RKO (cell line): ENCODE measurements at places on chromosomes 1 and 21.

- DNase-seq = no peak
Measured at GRCh38 chr1:43460988-43461693, 7.4 kb upstream of the HYI start.

GRCh38 chr1:27379564-27380122 is 3.5 kb downstream of the CD164L2 start:
- DNase-seq = no peak

DNA sequence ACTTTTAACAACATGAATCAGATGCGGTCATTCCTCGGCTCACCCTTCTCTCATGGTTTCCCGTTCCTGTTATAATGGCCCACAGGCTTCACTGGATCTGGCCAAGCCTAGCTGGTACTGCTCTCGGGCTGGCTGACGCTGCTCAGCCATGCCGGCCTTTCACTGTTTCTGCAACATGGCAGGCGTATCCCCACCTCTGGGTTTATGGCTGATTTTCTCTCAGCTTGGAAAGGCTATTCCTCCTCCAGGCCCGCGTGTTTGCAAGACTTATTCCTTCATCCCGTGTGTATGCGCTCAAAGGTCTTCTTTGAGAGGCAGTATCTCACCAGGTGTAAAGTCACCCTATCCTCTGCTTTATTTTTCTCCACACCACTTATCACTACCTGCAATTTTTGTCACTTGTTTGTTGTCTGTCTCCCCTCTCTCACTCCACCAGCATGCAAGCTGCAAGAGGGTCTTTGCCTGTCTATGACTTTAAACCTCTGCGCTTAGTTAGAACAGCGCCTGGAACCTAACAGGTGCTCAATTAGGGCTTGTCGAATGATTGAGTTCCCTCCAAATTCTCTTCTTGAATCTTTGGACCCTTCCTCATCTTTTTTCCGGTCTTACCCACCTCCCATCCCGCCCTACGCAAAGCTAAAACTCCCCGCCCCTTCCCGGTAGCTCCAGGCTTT is 491 bp upstream of the RAP1A start:
- no peak for DNase-seq

- DNase-seq = no peak
Measured at GRCh38 chr1:68777851-68778250, 281.0 kb upstream of the DEPDC1 start.

GRCh38 chr1:182392050-182393028 is 749 bp upstream of the GLUL start:
- DNase-seq = peak; percentile 27

DNA sequence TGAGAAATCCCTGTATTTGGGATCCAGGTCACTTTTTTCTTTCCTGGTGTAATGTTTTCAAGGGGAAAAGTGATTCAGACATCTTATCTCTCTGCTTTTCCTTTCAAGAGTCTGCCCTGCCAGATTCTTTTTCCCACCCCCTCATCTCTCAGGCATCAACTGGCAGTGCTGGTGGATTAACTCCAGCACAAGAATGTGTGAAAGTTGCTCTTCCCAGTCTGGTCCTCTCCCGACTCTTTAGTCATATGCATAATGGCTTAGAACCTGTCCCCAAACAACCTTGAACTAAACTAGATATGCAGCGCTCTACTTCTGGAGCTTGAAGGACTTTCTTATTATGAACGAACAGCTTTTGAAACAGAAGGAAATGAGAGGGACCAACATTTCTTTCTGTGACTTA is 88.5 kb downstream of the SLC44A5 start:
- DNase-seq = no peak

DNA sequence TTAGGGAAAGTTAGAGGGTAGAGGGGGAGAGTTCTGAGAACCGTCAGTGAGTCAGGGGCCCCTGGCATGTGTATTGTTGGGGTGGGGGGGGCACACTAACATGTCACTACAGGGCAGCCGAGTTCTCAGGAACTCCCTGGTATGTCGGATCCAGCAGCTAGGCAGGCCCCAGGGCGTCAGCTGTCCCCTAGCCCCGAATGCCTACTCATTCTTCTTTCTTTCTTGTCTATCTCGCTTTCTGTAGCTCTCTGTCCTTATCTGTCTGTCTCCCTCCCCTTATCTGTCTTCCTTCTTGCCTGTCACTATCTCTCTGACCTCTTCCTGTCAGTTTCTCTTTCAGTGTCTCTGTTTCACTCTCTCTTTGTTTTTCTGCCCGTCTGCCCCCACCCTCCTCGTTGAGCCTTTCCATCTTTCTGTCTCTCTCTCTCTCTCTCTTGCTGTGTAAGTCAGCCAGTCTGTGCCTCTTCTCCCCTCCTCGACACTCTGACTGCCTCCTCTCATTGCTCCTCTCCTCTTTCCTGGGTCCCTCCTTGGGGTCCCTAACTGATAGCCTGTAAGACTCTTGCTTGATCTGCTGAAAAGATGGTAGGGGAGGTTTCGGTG is 2.4 kb downstream of the NTRK1 start:
- no peak for DNase-seq

DNA sequence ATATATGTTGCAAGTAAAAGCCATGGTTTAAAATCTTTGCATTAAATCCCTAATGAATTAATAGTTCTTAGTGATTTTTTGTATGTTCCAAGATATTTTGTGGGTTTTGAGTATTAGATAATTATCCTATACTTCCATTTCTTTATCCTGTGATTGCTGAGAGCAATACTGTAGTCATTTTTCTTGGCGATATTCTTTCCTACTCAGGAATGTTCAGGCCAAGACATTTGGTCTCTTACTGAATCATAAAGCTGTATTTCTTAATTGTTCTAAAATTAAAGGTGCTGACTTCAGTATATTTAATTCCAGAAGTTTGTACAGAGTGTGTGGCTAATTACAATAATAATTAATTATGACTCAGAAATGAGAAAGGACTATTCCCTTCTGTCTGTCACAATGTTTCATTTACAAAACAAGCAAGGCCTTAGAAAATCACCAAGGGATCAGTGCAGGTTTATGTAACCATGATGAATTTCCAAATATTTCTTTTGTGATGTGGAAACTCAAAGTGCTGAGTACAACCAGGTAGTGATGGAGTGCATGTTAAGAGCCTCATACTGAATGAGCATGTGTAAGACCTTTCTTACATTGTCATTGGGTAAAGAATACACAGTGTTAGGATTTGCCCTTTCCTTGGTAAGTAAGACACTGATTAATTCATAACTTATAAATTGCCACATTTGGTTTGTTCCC is 161.2 kb downstream of the HMCN1 start:
- DNase-seq = no peak

GRCh38 chr1:156845055-156845952 is 13.6 kb downstream of the INSRR start:
- DNase-seq = no peak

DNA sequence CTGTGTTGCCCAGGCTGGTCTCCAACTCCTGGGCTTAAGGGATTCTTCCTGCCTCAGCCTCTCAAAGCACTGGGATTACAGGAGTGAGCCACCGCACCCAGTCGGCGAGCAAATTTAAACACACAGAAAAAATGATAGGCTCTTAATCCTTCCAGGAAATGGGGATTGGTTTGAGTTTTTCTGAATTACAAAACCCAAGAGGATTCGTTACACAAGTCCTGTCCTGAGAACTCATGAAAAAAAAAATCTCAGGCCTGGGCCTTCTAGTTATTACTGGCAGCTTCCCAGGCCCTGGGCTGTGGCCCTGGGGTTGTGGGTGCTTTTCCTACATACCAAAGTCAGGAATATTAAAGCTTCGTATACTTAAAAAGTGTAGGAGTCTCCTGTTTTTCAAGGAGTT is 6.3 kb upstream of the IFNGR2 start:
- no peak for DNase-seq

GRCh38 chr1:201348211-201348566 is 29.3 kb downstream of the TNNT2 start:
- peak; percentile 50 for DNase-seq

DNA sequence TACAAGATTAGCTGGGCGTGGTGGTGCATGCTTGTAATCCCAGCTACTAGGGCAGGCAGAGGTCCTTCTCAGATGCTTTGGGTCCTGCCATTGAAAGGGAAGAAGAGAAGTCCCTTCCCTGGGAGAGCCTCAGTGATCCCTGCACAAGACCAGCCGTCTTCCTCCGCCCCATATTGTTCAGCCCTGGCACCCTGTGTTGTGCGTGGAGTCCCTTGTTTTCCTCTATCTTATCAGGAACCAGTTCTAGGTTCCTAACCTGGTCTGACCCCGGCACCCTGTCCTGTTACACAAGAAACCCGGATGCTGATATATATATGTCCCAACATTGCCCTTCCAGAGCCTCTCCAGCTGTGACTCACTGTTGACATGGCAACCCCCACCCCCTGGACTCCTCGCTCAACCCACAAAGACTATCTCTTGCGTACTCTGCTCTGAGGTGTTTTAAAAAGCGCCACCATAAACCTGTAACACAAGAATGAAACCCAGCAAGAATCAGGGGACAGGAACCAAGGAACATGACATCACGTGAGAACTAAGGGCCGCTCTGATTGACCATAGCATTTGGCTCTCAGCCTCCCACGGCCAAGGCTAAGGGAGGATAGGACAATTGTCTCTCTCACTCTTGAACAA is 4.8 kb downstream of the MX2 start:
- no peak for DNase-seq

GRCh38 chr1:56222914-56223540 is 356.3 kb downstream of the PLPP3 start:
- no peak for DNase-seq

DNA sequence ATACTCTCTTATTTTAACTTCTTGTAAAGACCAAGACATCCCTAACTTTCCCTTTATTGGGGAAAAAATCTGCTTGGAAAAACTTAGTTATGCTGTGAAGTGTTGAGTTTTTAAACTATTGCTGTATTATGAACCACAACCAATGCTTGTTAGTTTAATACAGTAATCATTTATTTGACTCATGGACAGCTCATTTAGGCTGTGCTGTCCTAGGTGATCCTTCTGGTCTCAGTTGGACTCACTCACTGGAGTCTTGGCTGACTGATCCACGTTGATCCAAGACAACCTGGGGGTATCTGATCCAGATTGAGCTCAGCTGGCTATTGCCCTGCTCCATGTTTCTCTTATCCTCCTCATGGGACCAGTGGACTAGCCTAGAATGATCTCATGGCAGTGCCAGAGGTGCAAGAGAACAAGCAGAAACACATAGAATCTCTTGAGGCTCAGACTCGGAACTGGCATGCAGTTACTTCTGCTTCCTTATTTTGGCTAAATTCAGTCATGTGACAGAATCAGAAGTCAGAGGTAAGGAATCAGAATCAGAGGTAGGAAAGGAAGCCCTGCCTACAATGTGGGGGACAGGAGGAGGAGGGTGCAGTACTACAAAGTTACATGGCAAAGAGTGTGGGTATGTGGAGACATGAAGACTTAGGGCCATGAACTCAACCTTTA is 156.5 kb downstream of the FGGY start:
- DNase-seq = no peak

GRCh38 chr1:245837718-245838117 is 669.4 kb downstream of the SMYD3 start:
- peak; percentile 14 for DNase-seq

DNA sequence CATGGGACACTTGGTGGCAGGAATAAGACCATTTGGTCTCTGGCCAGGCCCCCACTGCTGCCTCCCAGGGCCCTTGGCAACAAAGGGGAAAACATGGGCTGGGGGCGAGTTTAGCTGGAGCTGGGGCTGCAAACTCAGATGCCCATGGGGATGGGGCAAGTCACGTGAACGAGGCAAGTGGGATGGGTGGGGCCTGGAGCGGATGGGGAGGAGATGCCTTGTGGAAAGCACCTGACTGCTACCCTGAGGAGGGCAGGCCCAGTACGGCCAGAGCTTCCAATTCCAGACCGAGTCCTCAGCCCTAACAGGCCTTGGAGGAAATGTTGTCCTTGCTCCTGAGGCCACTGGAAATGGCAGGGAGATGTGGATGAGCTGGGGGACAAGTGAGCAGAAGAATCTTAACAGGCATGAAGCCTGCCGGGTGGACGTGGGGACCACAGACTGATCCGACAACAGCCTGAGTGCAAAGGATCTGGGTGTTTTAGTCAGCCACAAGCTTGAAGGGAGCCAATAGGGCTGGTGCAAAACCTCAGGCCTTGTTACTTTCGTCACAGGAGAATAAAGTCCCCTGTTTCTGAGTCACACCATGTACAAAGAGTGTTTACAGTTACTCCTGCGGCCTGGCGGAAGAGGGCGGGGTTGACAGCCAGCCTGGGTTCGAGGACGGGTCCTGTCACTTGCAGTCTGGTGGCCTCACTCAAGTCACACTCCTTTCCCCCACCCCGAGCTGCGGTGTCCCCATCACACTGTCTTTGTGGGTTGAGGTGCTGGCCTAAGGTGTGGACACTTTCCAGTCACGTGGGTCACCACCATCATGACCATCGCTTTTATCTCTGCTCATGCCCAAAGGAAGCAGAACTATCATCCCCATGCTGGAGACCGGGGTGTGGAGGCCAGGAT is 19.1 kb downstream of the RUNX3 start:
- no peak for DNase-seq

DNA sequence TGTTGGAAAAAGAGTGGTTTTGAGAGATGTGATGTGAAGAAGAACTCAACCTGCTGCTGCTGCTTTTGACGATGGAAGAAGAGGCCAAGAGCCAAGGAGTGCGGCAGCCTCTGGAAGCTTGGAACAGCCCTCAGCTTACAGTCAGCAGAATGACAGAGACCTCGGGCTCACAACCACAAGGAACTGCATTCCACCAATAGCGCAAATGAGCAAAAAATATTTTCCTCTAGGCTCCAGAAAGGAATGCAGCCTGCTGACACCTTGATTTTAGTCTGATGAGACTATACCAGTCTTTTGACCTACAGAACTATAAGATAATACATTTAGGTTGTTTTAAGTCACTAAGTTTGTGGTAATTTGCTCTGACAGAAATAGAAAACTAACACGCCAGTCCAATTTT is 10.2 kb downstream of the SDHB start:
- no peak for DNase-seq

- no peak for DNase-seq
Measured at GRCh38 chr1:219580009-219580676, 32.8 kb downstream of the ZC3H11B start.

DNA sequence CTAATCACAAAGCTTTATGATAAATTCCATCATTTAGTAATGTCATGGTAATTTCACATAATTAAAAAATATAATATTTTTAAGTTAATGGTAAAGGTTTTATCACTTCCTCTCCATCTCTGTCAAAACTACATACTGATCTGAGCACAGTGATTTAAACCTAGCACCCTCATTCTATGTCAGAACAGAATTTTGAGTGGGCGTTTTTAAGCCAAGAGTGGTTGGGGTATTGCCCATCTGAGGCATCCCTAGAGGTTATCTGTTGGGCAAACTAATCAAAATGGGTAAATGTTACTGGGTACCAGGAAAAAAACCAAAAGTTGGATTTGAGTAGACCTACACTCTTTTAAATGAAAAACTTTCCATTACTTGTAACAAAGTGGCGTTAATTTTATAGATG is 100.7 kb upstream of the GFI1 start:
- DNase-seq = no peak

- no peak for DNase-seq
Measured at GRCh38 chr1:84688463-84689061, 1.7 kb downstream of the SSX2IP start.

GRCh38 chr1:195717651-195718050 is 890.6 kb downstream of the KCNT2 start:
- DNase-seq = peak; percentile 59
